ENCODE measurements at places on chromosomes 1 and 21.

- no peak for DNase-seq
These were observed 295.4 kb downstream of the CTH start for GRCh38 chr1:70706381-70707037.

GRCh38 chr21:43194303-43195120 is 25.7 kb downstream of the CRYAA start:
- DNase-seq: no peak

DNA sequence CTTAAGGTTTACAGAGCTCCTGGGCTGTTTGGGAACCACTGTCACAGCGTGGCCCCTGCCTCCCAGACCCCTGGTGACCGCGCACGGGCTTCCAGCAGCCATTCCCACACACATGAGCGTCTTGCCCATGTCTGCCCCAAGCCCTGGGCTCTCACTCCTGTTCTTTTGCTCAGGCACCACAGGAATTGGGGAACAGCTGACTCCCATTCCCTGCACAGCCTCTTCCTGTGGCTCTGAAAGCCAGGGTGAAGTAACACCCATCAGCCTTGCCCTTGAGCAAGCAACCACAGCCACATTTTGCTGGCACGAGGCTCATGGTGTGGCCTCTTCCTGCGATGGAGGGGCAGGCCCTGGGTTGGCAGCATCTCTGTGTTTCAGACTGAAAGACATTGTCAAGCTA is 14.3 kb upstream of the GPR157 start:
- DNase-seq: peak; percentile 55

- no peak for DNase-seq
These were observed 22.4 kb downstream of the LRRC3 start for GRCh38 chr21:44477712-44478111.

DNA sequence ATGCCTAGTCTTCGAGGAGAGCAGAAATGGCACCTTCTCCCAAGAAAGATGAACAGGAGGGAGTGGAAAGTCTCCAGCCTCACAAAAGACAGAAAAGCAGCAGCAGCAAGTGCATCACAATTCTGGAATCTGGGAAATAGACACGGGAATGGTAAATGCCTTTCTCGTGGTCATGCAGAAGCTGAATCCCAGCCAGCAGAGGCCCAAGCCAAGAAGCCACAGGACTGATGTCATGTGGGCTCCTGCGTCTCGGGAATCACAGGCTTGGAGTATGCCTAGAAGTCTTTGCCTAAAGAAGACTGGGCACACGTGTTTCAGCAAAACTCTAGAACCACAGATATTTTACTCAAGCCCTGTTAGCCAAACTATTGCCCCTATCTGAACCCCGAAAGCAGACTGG is 260.3 kb upstream of the PLD5 start:
- DNase-seq: no peak

GRCh38 chr1:212762234-212762633 is 29.3 kb downstream of the NSL1 start:
- DNase-seq: no peak

DNA sequence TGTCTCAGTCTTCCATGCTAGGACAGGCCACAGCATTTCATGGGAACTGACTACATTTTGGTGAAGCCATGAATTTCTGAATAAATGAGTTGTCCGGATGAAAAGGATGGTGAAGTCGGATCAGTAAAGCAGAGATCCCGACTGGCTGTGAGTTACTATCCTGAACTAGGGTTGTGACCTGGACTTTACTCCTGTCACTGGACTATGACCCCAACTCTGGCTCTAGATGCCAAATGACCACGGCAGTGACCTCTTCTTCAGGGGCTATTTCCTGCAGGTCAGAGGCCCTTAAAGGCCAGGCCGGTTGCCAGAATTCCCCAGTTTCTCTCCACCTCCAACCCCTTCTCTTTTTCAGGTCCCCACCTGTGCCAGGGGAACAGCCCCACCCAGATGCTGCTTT is 1.7 kb upstream of the NECTIN4 start:
- no peak for DNase-seq

GRCh38 chr1:76023669-76024435 is 50.7 kb upstream of the ST6GALNAC3 start:
- DNase-seq: peak; percentile 12

- no peak for DNase-seq
These were observed 8.9 kb downstream of the SPATA46 start for GRCh38 chr1:162367772-162368171.

- peak; percentile 33 for DNase-seq
These were observed 33.5 kb upstream of the C1orf53 start for GRCh38 chr1:197868751-197869489.

- peak; percentile 43 for DNase-seq
These were observed 10.6 kb downstream of the FCMR start for GRCh38 chr1:206911064-206911663.

DNA sequence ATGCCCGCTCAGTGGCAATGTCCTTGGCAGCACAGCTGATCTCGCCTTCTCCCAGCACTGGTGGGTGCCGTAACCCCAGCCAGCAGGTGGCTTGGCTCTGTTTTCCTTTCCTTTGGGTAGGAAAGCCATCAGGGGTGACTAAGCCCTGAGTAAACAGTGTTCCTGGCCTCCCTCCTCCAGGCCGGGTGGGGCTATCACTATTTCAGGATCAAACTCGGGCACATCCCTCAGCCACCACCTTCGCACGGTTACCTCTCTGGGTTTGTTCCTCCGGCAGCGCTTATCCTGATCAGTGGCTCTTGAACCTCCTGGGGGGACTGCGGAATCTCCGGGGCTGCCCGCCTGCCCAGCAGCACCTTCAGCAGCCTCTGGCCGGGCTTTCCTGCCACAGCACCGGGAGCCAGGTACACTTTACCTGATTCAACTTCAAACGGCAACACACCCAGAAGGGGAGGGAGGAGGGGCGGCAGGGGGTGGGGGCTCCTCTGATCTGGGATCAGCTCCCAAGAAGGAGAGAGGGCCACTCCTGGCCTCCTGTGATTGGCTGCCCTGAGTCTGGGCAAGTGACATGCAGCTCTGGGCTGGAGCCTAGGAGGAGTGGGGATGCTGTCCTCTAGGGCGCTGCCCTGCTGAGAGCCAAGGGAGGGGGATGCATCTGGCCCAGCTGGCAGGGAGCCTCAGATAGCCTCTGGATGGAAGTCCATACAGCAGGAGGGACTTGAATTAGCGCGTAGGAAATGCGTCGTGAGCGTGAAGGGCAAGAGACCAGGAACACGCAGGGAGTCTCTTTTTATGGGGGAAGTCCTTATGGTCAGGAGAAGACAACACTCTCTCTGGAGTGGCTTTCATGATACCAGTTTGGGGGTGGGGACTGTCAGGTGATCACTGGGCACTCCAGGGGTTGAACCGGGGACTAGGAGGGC is at the start of gene ASCL5:
TSS of gene ASCL5 (minus strand) at position 353 of the 923 bp plus-strand sequence. CDS start 11,812 bp downstream, outside the sequence.
- no peak for DNase-seq

- DNase-seq: no peak
These were observed 41.2 kb downstream of the DHCR24 start for GRCh38 chr1:54845772-54846171.

GRCh38 chr1:7509598-7509997 is 261.5 kb upstream of the VAMP3 start:
- DNase-seq: no peak

- DNase-seq: no peak
These were observed 7.4 kb downstream of the CSF3R start for GRCh38 chr1:36475341-36475740.

- peak; percentile 38 for DNase-seq
These were observed 202.0 kb downstream of the USH2A start for GRCh38 chr1:216221260-216221700.

- DNase-seq: no peak
These were observed 10.3 kb downstream of the CFAP107 start for GRCh38 chr1:12756273-12756672.

- peak; percentile 26 for DNase-seq
These were observed 9.2 kb upstream of the TNFRSF8 start for GRCh38 chr1:12053752-12054548.

DNA sequence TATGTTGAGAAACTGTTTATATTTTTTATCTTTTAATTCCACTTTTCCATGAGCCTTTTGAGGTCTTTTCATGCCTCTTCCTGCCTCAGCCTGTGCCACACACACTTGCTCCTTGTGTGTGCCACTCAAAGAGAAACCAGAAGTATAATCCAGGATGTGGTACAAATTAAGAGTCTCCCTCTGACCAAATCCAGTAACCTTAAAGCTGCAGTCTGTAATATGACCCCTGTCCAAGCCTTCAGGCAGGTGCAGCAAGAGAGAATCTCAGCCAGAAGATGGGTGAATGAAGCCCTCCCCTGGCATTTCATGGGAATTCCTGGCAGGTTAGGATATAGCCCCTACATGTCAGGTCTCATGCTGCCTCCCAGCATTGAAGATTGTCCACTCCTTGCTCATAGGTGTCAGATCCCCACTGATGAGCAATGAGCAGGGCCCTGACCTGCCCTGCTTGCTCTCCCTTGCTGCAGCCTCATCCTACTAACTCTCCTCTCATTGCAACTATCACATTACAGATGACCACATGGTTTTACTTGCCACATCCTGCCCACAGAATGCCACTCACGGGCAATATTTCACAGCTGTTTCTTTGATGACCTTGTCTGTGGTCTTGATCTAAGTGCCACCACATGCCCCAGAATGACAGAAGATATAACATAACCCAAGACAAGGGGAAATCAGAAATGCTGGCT is 169.3 kb downstream of the SEC16B start:
- DNase-seq: peak; percentile 6

DNA sequence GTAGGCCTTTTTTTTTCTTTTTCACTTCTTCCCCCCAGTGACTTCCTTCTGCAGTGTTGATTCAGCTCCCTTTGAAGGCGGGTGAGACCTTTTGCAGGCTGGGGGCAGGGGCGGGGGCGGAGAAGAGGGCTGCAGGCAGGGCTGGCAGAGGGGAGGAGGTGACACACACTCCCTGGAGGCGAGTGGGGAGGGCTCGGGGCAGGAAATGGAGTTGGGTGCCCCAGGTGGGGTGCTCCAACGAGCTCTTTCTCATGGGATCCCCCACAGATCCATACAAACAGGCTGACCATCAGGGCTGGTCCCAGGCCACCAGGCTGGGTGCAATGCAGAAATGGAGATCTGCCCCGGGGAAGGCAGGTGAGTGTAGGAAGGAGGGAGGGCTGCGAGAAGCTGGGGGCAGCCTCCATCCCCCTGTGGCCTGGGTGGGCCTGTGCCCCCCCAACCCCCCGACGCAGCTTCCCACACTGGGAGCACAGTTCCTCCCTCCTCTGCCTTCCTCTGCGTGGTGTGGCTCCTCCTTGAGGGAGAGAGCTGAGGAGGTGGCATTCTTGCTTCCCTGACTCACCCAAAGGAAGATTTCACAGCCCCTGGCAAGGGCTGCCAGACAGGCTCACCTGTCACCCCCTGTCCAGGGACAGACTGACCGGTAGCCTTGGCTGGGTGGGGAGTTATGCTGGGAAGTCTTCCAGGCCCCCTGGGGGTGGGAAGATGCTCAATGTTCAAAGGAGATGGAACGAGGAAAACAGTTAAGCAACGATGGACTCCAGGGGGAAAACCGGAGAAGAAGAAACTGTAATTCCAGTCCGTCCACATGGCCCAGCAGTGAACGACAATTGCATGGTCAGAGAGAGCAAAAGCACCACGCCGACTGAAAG is 7.1 kb upstream of the ITGB2 start:
- peak; percentile 96 for DNase-seq

DNA sequence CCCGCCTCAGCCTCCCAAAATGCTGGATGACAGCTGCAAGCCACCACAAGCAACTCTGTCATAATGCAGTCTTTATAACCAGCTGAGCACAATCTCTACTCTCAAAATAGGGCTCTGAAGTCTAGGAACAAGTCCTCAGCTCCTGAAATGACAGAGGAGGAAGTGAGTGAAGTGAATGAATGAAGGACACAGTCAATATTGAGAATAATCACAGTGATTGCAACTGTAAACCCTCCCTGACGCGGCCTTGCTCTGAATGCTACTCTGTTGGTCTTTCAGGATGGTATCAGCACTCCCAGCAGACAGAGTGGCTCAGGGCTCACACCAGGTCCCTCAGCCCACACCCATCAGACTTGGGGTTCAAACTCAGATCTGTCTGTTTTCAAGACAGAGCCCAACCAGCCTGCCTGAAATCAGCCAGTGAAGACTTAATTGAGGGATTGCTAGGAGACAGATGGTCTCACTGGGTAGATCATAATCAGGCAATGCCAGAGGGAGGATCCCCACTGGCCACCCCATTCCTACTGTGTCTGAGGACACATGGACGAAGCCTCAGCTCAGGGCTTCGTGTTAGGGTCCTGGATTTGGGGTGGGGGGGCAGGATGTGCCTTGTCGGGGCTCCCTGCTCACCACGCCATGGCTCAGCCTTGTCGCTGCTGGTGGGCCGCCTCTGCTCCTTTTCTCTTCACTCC is 20.9 kb downstream of the RNF187 start:
- DNase-seq: no peak

DNA sequence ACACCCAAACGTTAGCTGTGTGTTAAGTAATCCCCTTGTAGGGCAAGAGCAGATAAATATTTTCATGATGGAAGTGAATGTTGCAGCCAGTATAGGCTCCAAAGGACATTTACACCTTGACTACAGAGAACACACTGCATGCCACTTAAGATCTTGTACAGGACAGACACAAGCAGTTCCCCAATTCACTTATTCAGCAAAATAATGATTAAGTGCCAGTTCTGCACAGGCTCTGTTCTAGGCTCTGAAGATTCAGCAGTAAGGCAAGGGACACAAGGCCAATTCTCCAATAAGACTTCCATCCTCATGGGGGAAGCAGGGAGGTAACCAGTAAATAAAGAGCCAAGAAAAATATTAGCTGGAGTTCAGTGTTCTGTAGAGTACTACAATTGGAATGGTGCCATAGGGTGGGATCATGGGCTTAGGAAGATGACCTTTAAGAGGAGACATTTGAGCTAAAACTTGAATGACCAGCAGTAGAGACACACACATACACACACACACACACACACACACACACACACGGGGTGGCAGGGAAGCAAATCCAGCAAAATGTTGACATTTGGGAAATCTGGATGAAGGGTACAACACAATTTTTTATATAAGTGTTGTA is 199.9 kb upstream of the JUN start:
- DNase-seq: no peak

GRCh38 chr21:32135401-32136363 is 143.2 kb downstream of the MIS18A start:
- DNase-seq: no peak

GRCh38 chr21:45361033-45361997 is 43.6 kb upstream of the COL18A1 start:
- no peak for DNase-seq

- DNase-seq: peak; percentile 45
These were observed at the start of gene PIK3CD for GRCh38 chr1:9651565-9652378. Gene PIK3CD, plus strand, starts transcription at chr1:9651731. Its CDS starts 58,725 bp downstream, at chr1:9710456.

GRCh38 chr1:203407296-203407695 is 56.4 kb upstream of the FMOD start:
- DNase-seq: no peak

GRCh38 chr21:42164064-42164789 is 54.7 kb upstream of the ABCG1 start:
- DNase-seq: no peak

- DNase-seq: peak; percentile 39
These were observed 54.1 kb upstream of the LYST start for GRCh38 chr1:235920596-235921375.

- DNase-seq: no peak
These were observed 70.0 kb upstream of the SIM2 start for GRCh38 chr21:36628761-36629460.

GRCh38 chr1:20871419-20871818 is 84.3 kb upstream of the HP1BP3 start:
- DNase-seq: no peak
